ENCODE measurements at places on chromosomes 3 and 15.

DNA sequence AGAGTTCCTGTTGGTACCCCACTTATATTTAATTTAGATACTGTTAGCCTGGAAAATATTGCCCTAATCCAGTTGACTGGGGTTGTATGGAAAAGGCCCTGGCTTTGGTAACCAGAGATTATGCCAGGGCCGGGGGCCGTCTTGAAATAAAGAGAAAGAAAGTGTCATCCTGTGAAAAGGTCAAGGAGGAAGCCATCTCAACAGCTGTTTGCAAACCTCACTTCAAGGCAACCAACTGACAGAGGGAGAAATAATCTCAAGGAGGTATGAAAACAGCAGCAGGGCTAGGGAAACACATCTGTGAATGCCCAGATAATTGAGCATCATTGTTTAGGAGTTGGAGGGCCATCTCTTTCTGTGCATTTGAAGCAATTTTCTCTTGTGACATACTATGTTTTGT lies 190.8 kb downstream of the SUCLG2 start:
- no peak for DNase-seq

DNA sequence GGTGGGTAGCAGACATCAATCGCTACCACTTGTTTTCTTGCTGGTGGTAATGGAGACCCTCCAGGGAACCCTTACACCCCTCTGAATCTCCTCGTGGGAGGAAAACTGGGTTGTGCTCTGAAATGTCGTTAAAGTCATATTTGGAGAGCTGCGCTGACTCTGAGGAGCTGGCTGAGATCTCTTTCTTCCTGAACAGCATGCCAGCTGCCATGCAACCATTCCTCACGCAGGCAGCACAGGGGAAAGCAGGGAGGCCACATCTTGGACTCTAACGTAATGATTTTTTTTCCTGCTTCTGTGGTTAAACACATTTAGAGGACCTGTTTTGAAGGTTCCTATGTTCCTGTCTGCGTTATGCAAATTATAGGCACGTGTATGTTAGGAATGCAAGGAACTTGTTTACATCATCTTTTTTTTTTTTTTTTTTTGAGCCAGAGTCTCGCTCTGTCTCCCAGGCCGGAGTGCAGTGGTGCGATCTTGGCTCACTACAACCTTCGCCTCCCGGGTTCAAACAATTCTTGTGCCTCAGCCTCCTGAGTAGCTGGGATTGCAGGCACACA lies 156.7 kb downstream of the TJP1 start:
- no peak for DNase-seq

- DNase-seq, result no peak
These were observed 364.9 kb downstream of the AGBL1 start for GRCh38 chr15:86444527-86444926.

GRCh38 chr3:189739378-189739777 lies 108.2 kb downstream of the TP63 start:
- DNase-seq, result no peak

- DNase-seq, result no peak
These were observed 57.9 kb downstream of the APBA2 start for GRCh38 chr15:28943611-28944230.

Data from activated T-cell treated with anti-CD3 and anti-CD28 coated beads, Interleukin-2, amount 50 U/mL, for 4 hours (primary cell).